NCI-H187 (cell line): ENCODE measurements at places on chromosomes 4 and X.

DNA sequence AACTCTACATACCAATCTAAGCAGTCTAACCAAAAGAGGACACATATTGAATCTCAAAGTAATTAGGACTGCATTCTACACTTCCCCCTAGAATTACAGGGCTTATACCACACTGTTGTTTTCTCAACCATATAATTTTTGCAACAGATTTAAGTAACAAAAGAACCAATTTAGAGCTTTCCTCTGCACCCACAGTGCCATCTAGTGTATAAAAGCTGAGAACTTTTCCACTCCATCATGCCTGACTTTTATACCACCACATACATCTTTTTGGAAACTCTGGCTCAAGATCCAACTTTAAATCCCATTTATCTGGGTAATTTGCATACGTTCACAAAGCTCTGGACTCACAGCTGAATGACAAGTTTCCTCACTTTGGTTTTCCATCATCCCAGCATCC is 99.5 kb downstream of the EFHC2 start:
- DNase-seq, result no peak

DNA sequence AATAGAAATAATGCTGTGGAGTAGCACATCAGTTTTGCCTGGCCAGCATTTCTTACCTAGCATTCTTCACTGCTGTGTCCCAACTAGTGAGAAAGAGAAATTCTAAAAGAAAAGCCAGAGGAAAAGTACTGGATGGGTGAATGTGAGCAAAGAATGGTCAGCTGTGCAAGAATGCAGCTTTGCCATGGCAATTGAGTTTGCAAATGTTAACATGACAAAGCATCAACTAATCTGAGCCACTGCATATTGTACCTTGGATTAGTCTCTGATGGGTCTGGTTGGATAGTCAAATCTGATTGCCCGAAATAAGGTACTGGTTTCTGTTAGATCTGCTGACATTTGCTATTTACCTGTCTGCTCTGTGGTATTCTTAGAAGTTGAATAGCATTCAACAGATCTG is 38.7 kb downstream of the ADD1 start:
- DNase-seq, result no peak

DNA sequence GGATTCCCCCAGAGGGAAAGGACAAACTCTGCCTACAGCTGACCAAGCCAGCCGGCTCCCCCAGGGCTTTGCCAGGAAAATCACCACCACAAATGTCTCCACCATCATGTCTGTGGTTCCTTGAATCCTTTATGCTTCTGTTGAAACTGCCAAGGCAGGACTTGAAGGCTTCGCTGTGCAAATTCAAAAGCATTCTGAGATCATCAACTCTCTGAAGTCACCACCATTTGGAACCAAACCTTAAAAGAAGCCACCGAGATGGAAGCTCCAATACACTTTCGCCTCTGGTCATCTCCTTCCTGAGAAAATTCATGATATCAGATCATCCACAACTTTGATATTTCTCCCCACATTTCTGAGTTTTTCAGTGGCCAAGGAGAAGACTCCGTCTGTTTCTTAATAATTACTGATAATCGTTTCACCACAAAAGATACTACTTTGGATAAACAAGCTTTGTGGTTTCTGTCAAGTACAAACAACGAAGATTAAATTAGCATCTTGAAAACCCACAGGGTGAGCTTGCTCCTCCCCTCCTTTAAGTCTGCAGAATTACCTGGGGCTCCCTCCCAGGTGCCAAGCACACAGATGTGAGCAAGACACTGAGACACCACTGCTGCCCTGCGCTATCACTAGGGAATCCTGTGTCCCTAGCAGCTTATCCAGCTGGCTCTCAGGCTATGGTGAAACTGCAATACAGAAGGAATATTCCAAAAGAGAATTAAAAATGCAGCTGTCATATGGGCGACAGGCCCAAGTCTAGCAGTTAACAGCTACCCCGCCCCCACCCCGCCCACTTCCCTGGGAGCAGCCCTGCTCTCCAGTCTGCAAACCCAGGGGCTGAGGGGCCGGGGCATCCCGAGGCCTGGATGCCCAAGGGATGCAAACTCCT is 125.0 kb upstream of the TBL1X start:
- no peak for DNase-seq

DNA sequence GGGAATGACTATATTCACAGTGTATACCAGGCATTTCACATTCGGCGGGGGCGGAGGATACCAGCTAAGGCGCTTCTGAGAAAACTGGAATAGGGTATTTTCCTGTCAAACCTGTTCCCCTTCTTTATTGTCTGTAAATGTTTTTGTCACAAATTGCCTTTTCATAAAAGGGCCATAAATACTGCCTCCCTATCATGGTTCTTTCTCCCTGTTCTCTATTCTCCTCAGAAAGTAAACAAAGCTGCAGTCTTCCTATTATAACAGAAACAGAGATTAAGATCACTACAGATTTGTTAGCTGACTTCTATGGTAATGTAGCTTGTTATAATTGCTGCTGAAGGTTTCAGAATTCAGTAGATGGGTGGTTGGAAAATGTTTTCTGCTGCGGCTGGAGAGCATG is 32.2 kb downstream of the MID2 start:
- no peak for DNase-seq

- no peak for DNase-seq
Measured at GRCh38 chrX:36501169-36501702, 506.9 kb upstream of the FAM47C start.

GRCh38 chr4:183180096-183180495 is 81.0 kb downstream of the WWC2 start:
- DNase-seq, result no peak

DNA sequence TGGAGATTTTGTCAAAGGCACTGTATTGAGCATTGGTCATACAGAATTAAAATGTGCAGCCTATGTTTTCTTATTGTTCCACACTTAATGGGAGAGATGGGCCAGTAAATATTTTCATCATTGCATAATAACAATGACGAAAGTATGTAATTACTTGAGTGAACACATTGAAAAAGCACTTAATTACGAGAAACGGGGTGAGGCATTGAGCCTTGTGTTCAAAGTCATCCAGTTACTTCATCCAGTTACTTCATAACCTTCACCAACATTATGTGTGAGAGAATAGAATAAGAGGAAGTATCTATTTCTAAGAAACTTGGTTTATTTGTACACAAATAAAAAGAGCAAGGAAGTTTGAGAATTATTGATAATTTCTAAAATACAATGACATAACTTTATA is 1427.0 kb downstream of the ADGRL3 start:
- no peak for DNase-seq

- DNase-seq, result no peak
Measured at GRCh38 chr4:31651541-31651940, 931.4 kb downstream of the PCDH7 start.

GRCh38 chrX:120823556-120823955 is 52.1 kb downstream of the CT47B1 start:
- DNase-seq, result no peak

- DNase-seq, result no peak
Measured at GRCh38 chrX:72100051-72100755, 31.5 kb downstream of the RTL5 start.

DNA sequence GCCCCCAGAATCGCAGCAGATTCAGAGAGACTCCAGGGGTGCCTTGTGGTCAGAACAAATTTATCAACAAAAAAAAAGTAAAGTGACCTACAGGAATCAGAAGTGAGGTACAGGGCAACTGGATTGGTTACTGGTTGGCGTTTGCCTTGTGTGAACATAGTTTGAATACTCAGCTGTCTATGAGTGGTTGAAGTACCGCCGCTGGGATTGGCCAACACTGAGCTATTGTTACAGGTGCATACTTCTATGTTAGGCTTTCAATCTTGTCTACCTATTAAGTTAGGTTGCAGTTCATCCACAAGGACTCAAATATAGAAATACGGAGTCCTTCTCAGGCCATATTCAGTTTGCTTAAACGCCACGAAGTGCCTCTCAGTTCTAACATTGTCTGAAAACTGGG is 993.5 kb upstream of the PRKX start:
- no peak for DNase-seq

DNA sequence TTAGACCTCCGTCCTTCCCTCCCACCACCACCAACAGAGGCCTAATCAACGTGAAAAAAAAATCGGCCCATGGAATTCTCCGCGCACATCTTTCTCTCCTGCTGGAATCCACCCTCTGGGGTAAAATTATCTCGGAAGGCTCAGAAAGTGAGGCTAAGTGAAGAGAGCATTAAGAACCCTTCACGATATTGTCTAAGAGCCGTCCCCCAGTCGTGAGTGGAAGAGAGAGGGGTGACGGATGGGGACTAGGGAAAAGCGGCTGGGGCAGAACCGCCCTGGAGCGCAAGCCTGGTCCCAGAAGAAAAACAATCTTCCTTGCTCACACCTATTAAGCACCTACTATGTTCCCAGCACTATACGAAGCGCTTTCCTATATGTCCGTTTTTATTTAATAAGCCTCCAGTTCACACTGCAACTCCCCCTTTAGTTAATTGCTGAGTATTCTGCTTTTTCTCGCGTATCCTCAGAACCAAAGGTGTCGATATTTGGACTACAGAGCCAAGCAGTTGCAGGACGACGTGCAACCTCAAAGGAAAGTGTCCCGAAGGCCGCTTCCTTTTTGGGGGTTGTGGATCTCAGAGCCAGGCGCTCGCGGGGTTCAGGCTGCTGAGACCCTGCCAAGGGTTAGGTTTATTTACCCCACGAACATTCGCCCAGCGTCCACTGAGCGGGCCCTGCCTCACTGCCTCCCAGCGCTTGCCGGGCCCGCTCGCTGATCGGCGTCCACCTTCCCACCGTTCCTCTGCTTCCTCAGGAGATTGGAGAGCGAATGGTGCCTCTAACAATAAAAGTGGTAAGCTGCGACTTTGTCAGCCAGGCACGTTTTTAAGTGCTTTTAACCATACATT is 889 bp downstream of the MGARP start:
- no peak for DNase-seq

GRCh38 chr4:154049457-154050181 is 260.7 kb upstream of the SFRP2 start:
- DNase-seq, result no peak

DNA sequence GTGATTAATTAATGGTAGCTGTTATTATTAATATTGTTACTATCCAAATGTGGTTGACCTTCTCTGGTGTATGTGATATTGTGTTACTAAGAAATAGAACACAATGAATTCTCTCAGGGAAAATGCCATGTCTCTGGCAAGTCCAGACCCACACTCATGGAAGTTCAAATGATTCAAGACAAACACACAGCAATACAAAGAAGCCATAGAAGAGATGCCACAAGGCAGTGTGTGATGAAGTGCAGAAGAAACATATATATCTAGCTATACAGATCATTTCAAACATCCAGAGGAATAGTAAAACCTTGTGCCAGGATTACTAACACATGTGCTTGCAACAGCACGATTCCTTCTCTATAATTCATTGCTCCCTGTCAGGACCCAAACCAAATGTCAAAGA is 93.1 kb upstream of the SOD3 start:
- DNase-seq, result no peak

- DNase-seq, result no peak
Measured at GRCh38 chr4:68569466-68570121, 6.5 kb downstream of the UGT2B17 start.

DNA sequence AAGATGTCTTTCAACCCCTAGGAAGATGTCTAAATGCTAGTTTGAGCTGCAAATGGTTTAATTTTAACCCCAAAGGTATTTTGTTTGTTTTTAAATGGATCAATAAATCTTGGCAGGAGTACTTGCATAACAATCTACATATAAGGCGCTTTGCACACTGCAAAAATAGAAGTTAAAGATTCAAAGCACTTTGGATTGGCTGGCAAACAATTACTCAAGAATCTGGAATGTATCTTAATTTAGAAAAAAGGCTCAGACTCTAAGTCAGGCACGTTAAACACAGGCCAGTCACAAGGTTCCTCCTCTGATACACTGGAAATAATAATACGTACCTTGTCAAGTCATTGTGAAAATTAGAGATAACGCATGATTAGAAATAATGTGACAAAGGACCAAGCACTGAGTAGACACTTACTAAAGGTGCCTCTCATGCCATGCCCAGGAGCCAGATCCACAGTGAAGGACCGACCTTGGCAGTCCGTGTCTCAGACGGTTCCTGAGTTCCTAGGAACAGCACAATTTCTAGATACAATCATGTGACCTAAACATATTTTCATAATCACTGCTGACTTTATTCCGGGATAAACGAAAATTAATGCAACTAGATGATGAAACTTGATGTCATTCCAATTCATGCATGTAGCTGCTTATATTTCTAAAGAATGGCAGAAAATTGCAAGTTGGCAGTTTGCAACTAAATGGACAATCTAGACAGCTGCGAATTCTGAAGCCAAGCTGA is 49.6 kb downstream of the PROM1 start:
- no peak for DNase-seq

- DNase-seq, result no peak
Measured at GRCh38 chr4:14926368-14926767, 75.9 kb upstream of the CPEB2 start.

DNA sequence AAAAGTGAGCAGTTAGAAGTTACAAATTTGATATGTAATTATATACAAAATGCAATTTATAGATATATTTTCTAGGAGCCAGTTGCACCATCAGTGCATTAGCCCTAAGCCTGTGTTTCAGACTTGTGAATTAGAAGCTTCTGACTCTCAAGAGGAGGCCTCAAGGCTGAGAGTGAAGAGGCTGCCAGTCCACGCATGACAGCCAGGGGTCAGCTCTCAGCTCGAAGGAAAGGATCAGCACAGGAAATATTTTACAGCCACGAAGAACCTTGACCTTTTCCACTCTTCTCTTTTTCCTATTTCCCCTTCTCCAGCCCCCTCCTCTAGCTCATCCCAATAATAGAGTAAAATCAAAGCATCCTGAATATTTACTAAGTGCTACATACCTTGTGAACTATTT is 642.4 kb downstream of the TRIML1 start:
- DNase-seq, result no peak

DNA sequence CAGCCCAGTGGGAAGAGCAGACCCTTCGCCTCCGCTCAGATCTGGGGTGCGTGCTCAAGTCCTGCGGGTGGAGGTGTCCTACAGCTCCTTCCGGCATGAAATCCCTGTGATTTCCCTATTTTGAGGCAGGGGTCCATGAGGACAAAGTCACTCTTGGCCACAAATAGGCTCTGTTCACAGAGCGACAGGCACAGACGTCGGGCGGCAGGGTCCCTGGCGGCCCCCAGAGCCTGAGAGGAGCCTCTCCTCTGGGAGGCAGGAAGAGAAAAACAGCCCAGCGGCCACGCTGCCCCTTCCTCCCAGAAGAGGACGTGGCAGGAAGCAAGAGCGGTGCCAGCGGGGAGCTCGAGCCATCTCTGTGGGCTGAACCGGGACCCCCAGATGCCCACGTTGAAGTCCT is 38.7 kb downstream of the ABLIM2 start:
- no peak for DNase-seq

- no peak for DNase-seq
Measured at GRCh38 chr4:62130230-62130629, 930.1 kb downstream of the ADGRL3 start.

GRCh38 chrX:40987413-40987812 is 97.8 kb upstream of the USP9X start:
- no peak for DNase-seq

GRCh38 chrX:76555269-76555668 is 127.8 kb downstream of the MAGEE1 start:
- no peak for DNase-seq
